NCI-H2029 treated with DMSO at 0.1 percent for 48 hours (cell line): ENCODE measurements at places on chromosomes 2 and 18.

- no peak for DNase-seq
Observed at GRCh38 chr2:128544321-128545037, 225.8 kb upstream of the HS6ST1 start.

- no peak for DNase-seq
Observed at GRCh38 chr2:128464456-128464855, 145.8 kb upstream of the HS6ST1 start.

DNA sequence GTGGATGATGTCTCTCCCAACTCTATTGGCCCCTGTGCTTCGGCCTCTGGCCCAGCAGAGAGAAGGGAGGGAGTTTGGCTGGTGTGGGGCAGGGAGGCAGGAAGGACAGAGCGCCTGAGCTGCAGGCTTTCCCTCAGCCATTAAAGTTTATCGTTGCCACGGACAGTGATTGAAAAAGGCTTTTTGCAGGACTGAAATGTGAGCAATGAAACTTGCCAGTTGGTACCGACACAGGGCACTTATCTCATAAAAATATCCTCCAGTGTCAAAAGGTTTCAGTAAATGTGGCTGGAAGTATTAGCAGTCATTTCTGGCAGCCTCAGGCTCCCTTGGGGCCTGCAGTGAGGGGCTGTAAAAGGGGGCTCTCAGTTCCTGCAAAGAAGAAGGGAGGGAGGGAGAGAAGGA is 169.2 kb downstream of the GLI2 start:
- no peak for DNase-seq

- no peak for DNase-seq
Observed at GRCh38 chr2:127225186-127225960, 5.3 kb upstream of the CYP27C1 start.

GRCh38 chr2:198483051-198483450 is 678.7 kb downstream of the PLCL1 start:
- DNase-seq: no peak

DNA sequence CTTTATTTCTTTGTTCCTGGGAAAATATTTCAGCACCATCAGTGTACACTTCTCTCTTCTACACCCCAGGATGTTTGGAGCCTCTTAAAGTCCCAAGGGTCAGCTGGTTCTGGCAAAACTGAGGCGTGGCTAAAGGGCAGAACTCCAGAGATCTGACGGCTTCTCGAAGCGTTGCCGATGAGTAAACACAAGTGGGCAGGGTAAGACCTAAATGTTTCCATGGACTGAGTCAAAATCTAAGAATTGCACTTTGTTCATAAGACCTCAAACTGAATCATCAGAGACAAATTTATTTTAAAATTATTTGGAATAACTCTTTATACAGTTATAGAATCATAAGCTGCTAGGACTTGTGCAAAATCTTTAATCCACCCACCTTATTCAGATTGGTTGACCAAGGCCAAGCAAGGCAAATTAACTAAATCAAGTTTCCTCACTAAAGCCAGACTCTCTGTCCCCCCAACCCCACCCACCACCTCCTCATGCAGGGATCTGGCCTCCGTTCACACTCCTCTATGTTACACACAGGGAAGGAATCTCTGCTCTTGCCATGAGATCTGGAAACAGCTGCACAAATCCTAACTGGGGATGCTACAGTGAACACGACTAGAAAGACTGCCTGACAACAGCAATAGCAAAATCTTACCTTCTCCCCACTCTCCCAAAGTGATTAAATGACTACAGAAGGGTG is 342.6 kb upstream of the KLHL29 start:
- DNase-seq: no peak

DNA sequence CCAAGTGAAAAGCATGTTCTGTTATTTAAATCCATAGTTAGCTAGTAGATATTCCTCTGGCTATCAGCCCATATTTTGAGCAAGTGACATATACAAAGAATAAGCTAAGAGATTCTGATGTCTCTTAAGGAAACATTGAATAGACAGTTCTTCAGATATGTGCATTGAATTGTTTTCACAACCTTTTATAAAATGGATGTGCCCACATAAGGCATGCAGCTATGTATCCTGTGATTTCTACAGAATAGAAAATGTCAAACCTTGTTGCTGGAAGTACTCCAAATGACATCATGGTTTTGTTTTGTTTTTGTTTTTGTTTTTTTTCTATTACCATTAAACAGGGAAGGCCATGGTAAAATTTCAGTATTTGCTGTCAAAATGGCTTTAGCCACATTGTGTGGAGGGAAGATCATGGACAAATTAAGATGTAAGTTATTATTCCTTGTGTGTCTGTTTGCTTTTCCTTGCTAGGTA is 95.8 kb downstream of the DTNA start:
- no peak for DNase-seq

GRCh38 chr2:103151046-103151445 is 389.2 kb downstream of the TMEM182 start:
- no peak for DNase-seq

DNA sequence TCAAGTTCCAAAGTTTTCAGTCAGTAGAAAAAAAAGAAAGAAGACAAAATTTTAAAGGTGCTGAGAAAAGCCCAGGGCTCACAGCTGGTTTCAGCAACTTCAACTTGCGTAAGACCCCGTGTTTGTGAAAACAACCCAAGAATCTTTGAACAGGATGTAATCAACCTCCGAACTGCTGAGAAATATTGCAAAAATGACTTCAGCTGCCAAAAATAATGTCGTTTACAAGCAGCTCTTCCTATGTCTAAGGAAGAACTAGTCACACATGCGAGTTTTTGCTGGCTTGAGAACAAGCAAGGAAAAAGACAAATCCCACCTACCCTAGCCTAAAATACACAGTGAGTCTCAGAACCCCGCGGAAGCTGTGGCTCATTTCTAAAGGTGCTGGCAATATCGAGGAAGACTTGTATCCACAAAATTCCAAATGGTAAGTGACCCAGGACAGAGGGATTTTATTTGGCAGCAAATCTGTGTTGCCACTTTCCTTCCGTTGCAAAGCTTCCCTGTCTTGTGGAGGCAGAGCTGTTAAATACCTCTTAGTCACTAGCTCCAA is 59.8 kb upstream of the SLC8A1 start:
- no peak for DNase-seq

DNA sequence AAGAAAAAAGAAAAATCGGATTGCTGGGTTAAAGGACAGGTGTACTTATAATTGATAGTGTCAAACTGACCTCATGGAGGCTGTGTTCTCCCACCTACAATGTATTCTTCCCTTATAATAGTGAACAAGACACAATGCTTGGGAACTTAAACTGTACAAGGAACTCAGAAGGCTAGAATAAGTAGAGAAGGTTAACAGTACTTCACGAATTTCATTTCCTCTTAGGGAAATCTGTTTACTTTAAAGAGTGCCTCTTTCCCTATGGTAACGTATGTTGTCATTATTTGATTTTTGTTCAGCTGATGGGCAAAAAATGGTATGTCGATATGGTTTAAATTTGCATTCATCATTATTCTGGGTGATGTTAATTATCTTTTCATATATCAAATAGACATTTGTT is 9.2 kb upstream of the HK2 start:
- no peak for DNase-seq

GRCh38 chr2:110673201-110673600 is 4.7 kb downstream of the BUB1 start:
- no peak for DNase-seq

DNA sequence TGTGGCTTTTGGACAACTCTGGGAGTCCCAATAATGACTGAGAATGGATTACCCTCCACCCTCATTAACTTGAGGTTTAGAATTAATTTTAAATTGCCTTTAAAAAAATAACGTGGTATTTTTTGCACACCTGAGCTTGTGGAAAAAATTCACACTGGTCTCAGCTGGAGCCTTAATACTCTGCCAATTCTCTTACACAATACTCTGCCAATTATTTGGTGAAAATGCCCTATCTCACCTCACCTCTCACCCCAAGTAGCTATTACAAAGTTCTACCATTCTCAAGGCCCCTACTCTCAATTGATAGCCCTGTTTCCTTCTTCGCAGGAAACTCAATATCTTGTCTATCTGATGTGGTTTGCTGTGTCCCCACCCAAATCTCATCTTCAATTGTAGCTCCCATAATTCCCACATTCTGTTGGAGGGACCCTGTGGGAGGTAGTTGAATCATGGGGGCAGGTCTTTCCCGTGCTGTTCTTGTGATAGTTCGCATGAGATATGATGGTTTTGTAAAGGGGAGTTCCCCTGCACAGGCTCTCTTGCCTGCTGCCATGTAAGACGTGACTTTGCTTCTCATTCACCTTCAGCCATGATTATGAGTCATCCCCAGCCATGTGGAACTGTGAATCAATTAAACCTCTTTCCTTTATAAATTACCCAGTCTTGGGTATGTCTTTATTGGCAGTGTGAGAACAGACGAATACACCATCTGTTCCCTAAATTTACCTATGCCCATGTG is 27.4 kb upstream of the C2orf69 start:
- DNase-seq: no peak
